ENCODE measurements at places on chromosomes 4 and X.

DNA sequence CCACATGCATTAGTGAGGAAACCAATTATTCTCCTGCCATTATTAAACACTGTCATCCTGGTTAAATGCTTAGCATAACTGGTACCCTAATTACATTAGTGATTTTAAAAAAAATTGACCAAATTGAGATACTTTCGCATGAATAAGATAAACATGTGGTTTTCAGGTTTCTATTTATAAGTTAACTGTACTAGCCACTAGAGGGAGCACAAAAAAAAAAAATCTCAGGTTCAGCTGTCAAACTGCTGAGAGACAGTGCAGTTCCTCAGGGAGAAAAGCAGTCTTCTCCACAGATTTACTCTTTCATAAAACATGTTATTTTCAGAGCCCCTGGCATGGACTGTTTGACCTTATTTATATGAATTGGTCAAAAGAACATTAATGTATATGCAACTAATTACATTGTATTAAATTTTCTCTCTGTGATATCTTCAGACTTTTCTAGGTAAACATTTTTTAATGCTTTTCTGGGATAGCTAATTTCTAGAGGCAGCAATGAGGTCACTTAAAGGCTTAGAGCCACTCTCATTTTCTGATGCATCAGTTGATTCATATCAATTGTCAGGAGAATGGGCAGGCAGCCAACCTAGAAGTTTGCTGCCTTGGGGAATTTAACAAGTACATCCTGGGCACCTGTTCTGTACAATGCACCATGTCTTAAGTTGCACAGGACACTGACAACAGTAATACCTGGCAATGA lies 167.5 kb downstream of the CDS1 start:
- DNase-seq, result peak; percentile 14

DNA sequence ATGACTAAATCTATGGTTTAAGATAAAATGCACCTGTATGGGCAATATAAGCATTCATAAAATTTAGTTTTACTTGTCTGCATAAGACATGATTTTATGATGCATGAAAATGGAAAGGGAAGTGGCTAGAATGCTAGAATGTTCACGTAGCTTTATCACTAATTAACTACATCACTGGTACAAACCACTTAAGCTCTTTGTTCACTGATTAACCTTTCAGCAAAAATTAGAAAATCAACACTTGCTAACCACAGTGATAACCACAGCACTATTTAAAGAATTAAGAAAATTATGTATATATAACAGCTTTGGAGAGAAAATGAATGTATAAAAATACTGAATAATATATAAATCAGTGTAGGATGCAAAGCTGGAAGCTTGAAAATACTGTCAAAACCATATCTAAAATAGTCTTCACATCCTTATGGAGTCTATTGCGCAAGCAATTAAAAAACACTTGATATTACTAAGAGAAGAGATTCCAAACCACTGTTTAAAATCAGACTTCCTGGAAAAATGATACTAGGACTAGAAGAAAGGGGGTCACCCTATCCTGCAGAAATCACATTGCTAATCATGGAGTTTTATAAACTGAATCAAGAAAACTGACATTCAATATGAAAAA lies 51.9 kb downstream of the EFHC2 start:
- no peak for DNase-seq

GRCh38 chr4:34191443-34191842 lies 2052.9 kb downstream of the ARAP2 start:
- DNase-seq, result no peak

GRCh38 chr4:41260116-41260733 lies 3.5 kb downstream of the UCHL1 start:
- DNase-seq, result no peak

DNA sequence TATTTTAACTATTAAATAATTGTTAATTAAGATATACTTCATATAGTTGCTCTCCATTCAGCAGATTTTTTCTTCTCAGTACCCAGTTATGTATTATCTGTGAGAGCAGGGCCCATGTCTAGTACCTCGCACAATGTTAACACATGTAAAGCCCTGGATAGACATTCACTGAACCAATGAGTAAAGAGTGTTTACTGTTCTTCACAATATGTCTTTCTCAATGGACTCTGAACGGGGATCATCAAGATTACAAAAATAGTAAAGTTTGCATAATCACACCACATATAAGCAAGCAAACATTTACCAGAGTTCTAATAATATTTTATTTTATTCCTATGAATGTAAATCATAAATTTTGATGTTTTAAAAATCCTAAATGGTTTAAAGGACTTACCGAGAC lies 47.1 kb downstream of the FBXO8 start:
- no peak for DNase-seq

GRCh38 chr4:38343608-38344007 lies 320.4 kb upstream of the KLF3 start:
- no peak for DNase-seq

DNA sequence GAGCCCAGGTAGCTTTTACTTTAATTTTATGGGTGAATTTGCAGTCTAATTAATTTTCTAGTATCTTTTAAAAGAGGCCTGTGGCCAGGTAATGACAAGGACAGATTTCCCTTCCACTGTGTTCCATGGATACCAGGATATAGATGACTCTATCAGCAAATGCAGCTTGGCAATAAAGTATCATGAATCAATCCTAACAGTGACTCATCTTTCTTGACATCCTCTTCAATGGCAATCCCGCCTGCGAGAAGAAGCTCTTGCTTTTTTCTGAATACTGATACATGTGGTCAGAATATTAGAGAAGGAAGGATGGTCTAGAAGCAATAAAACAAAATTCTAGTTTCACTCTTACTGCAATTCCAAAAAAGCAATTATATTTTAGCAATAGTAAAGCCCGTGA lies 267.8 kb downstream of the DTHD1 start:
- no peak for DNase-seq

- DNase-seq, result no peak
These were observed 43.0 kb downstream of the BCOR start for GRCh38 chrX:40054793-40055192.

DNA sequence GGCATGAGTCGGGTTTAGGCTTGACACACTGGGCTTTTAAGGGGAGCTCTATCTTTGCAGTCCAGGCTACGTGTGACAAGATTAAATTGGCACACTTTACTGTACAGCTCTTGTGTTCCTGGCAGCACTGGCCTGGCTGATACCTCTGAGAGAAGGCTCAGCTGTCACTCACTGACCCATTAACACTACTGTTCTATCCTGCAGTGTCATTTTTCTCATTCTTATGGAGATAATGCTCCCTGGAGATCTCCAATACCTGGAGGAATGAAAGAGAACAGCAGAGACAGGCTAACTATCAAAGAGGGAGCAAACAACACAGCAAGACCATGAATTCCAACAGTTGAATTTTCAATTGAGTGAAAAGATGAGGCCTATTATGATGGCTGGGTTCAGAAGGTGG lies 1.7 kb upstream of the PDHA2 start:
- no peak for DNase-seq

DNA sequence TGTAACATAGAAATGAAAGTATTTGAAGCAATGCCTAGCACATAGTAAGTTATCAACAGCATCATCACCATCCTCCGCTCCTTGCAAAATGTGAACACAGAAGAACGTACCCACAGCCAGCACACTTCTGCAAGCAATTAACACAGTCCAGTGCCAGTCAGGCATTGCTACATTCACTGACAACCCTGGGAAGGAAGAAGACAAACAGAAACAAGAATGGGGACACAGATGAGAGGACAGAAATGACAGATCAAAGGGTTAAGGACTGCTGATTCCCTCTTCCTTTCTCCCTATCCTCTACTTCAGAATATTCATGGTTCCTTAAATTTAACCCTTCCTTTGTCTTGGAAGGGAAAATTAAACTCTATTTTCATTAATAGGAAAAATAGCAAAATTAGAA lies 53.1 kb downstream of the CHM start:
- DNase-seq, result no peak
